ENCODE measurements at places on chromosomes 11 and 22.

GRCh38 chr11:62142043-62142375, 18.2 kb downstream of the INCENP start:
- no peak for DNase-seq

DNA sequence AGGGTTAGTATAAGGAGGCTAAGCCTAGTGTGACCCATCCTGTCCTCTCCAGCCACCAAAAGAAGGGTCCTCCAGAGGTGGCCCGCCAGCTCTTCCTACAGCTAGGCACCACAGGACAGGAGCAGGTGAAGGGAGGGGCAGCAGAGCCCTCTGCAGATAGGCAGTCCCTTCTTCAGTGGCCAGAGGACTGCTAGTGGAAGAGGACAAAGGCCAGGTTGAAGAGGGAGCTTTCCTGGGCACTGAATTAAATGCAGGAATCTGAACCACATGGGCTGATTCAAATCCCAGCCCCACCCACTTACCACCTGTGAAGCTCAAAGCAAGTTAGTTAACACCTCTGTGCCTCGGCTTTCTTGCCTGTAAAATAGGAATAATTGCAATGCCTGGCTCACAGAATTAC, 409.5 kb downstream of the NXPE2 start:
- DNase-seq = no peak

DNA sequence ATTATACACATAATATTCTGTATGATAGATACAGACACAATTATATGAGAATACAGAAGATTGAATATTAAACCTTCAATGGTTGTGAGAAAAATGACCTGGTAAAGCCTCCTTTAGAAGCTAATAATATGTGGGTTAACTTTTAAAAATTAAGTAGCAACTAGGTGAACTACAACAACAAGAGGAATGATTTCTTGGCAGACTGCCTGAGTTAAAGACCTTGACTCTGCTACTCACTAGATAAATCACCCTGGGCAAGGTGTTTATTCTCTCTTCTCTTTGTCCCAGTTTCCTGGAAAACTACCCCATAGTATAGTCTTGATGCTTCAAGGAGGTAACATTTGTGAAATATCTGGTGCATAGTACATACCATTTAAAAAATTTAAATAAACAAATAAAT, 519.6 kb upstream of the TENM4 start:
- DNase-seq = no peak

GRCh38 chr11:121265586-121265985, 27.0 kb upstream of the SC5D start:
- no peak for DNase-seq

DNA sequence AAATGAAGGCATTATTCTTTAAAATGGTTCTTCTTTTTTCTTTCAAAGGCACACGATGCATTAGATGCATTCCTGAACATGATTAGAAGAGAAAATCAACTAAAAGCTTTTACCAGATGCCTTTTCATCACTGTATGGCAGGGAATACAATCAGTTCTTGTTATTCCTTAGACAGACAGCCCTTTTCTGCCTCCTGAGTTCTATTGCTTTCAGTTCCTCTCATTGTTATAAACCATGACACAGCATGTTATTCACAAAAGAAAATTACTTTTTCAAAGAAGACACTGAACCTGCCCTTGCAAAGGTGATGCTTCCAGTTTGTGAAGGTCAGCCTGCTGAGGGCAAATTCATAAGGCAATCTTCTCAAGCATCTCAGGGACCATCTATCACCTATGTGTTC, 70.1 kb downstream of the FAM181B start:
- DNase-seq = no peak

GRCh38 chr11:45331839-45332238, 45.7 kb upstream of the SYT13 start:
- DNase-seq = no peak

GRCh38 chr11:79039122-79039521, 401.7 kb downstream of the TENM4 start:
- no peak for DNase-seq

DNA sequence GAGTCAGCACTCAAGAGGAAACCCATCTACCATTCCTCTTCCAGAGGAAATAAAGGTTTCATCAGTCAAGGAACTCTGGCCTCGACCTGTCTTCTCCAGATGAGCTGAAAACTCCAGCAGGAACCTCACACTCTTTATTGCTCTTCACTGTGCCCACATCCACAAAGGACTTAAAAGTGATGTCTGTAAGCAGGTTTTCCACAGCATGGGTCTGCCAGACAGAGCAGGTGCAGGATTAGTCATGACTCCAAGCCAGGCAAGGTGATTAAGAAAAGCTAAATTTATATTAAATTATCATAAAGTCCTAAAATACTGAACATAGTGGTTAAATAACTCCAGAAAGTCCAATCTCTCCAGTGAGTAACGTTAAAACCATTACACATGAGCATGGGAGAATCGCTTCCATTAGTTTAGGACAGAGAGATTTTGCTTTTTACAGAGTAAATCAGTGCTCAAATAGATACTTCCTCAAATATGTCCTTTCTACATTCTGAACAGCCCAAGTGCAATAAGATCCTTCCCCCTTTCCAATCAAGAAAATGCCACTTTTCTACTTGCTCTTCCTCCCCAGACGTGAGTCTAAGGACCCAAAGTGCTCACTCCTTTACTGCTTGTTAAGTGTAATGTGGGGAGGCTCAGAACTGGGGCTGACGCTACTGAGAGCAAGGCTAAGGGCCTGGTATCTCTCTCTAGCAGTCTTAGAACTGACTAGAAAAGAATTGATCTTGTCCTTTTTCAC, 10.7 kb upstream of the CKAP5 start:
- DNase-seq = no peak

- no peak for DNase-seq
These were observed 6.4 kb downstream of the DGKZ start for GRCh38 chr11:46353698-46354097.

GRCh38 chr11:33160136-33160535, 1.1 kb downstream of the CSTF3 start:
- DNase-seq = peak; percentile 43

GRCh38 chr11:32288276-32288675, 147.1 kb downstream of the WT1 start:
- DNase-seq = no peak

- no peak for DNase-seq
These were observed 74.1 kb downstream of the ENTHD1 start for GRCh38 chr22:39819429-39819828.

DNA sequence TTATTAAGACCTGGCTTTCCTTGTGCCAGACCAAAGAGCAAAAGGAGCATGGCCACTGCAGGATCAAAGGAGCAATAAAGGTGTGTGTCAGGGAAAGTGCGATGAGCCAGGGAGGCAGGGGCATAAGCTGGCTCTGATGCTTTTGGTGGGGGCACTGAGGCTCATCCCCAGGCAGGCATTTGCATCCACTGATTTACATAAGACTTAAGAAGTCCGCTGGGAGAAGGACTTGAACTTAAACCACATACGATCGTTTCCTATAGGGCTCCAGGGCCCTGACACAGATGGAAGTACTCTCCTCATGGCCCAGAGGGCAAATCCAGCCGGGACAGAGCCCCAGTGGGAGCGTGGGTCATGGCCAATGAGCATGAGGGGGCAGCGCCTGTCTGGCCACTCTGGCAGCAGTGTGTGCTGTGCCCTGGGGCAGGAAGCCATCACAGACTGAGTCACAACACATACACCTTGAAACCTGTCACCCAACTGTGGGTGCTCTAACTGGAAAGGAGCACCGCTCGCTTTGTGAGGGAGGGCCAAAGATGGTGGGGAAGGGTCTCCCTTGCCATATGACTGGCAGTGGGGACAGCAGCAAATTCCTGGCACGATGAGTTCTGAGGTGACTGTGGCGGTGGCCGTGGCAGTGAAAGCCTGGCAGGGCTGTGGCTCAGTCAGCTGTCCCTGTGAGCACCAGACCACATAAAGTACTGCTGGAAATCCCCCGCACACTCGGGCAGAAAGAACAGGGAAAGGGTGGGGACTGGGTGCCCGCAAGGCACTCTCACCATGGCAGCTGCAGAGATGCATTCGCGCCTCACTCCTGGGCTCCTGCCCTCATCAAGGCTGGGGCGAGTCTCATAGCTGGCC, 79.4 kb upstream of the LMO1 start:
- peak; percentile 5 for DNase-seq

DNA sequence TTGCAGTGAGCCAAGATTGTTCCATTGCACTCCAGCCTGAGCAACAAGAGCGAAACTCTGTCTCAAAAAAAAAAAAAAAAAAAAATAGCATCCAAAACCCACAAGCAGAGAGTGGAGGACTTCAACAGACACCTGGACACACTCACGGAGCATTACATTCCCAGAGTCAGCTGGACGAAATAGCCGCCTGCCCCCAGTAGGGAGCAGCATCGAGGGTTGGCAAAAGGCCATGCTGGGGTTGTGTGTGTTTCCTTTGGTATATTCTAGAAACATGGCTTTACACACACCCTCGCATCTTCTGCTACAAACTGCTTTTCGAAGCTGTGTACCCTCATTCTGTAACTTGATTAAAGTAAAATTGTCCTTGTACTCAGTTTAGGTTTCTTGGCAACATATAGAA, 5.3 kb downstream of the ADA2 start:
- DNase-seq = peak; percentile 50

GRCh38 chr22:25404928-25405816, 159.3 kb upstream of the GRK3 start:
- peak; percentile 70 for DNase-seq

- no peak for DNase-seq
These were observed 51.7 kb upstream of the PRODH start for GRCh38 chr22:18987765-18988164.

DNA sequence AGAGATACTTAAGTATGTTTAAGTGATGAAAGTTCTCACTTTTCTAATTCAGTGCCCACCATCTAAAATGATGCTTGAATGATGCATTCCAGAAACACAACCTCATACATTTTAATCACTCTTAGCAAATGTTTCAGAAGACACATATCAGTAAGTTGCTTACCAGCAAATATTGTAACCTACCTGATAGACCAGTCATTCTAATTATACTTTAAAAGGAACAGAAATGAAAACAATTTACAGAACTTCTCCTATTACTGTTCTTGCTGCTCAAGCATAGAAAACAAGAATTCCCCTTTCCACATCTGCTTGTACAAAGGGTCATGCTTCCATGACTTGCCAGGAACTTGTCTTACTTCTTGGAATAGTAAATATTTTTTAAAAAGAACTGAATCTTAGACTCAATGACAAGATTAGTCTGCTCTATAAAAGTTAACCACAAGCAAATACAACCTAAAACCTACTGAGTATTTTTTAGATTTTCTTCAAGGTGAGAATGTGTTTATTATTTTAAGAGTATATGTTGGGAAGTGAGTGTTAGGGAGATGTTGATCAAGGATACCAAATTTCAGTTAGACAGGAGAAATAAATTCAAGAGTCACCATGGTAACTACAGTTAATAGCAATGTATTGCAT, 82.0 kb upstream of the SC5D start:
- DNase-seq = no peak

- DNase-seq = no peak
These were observed 249.0 kb upstream of the CNTN5 start for GRCh38 chr11:98771791-98772190.

GRCh38 chr22:26588729-26589366, 1.1 kb downstream of the TPST2 start:
- no peak for DNase-seq

DNA sequence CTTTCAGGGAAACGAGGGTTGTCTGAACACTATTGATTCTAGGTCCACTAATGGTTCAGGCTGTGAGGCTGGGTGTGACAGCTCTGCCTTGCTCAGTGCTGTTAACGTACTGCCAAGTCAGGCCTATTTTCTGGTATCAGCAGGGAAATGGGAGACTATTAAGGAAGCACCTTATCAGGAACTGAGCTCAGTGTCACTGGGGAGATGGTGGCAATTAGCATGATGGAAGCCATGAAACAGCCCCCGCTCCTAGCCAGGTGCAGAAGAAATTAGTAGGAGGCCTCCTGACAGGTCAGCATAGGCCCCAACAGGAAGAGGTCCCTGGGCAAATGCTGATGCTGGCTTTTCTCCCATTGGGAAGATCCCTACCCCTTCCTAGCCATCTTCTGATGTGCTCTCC, 42.6 kb upstream of the LMO2 start:
- DNase-seq = no peak

DNA sequence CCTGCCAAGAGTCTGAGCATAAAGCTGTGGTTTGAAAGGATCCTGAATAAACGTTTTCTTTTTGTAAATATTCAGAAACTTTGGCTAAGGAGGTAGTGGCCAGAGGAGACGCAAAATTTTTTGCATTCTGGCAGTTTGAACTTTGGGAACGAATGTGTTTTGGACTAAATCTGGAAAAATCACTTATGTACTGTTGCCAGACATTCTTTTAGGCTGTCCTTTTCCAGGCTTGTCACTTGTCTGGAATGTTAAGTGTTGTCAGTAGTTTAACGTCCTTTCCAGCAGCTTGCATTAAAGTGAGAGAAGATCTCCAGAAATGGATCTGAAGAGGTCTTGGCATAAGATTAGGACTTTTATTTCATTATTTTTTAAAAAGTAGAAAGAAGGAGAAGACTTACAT, 18.5 kb downstream of the SPECC1L start:
- no peak for DNase-seq

DNA sequence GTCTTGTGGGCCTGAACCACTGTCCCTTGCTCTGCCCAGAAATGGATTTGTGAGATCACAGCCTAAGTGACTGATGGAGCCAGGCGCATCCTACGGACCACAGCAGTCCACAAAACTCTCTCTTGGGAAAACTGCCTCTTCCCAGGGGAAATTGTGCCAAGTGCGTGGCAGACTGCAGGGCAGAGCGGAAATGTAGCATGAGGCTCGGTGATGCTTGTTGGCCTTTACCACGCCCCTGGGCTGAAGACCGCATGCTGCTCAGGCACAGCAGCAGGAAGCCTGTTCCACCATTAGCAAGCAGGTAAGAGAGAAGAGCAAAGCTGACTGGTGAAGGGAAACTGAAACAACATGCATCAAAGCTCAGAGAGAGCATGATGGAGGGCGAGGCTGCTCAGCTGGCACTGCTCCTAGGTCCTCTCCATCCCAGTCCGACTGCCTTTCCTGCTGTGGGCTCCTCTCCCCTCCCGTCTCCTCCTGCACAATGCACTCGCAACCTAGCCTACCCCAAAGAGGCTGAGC, 26.5 kb upstream of the SCARF2 start:
- peak; percentile 80 for DNase-seq

- DNase-seq = no peak
These were observed 22.7 kb downstream of the LRFN4 start for GRCh38 chr11:66879583-66879982.

- DNase-seq = no peak
These were observed 23.0 kb upstream of the STK33 start for GRCh38 chr11:8617063-8617462.

All from CD4-positive, alpha-beta T cell treated with Interleukin-21 for 1 hour (primary cell).